AG09309 (cell line): ENCODE measurements at places on chromosomes 4 and X.

- no peak for DNase-seq
Observed at GRCh38 chr4:24511371-24512063, 72.8 kb downstream of the DHX15 start.

DNA sequence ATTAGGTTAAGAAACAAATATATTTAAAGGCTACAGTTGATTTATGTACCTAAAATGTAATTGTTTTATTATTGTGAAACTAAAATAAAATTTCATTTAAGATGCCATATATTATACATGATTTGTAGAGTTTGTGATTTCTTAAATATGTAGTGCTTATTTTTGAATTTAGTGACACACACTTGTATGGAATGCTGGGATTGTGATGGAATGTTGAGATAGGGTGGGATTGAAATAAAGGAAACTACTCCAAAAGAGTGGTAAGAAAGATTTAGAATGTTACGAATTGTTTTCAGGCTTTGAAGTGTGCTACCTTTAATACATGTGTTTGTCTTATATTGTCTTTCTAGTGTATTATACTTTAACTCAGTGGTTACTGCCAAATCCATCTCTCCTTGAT lies 330.3 kb upstream of the PITX2 start:
- no peak for DNase-seq

DNA sequence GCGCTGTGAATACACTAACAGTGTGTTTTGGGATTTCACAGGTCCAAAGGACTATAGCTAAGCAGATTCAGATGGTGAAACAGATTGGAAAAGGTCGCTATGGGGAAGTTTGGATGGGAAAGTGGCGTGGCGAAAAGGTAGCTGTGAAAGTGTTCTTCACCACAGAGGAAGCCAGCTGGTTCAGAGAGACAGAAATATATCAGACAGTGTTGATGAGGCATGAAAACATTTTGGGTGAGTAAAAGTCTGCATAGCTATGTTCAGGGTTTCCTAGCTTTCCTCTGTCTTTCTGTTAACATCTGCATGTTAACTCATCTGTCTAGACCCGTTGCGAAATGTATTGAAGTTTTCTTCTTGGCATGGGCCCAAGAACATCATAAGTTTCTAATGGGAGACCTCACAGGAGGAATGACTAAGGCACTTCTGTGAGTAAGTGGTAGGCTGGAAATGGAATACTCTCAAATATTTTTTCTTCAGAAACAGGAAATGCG lies 372.1 kb downstream of the BMPR1B start:
- peak; percentile 99 for DNase-seq

DNA sequence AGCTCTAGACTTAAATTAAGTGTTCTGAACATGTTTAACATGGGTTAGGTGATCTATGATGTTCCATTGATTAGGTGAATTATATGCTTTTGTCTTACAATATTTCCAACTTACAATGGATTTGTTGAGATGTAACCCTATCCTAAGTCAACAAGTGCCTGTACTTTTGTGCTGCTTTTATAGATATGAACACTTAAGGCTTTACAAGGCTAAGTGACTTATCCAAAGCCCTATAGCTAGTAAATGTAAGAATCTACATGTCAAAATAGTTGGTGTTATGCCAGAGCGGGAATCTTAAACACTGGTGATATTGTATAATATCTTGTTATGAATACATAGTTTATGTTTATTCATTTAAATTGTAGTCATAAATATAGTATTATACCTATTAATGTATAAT lies 1629.1 kb upstream of the IGFBP7 start:
- no peak for DNase-seq

DNA sequence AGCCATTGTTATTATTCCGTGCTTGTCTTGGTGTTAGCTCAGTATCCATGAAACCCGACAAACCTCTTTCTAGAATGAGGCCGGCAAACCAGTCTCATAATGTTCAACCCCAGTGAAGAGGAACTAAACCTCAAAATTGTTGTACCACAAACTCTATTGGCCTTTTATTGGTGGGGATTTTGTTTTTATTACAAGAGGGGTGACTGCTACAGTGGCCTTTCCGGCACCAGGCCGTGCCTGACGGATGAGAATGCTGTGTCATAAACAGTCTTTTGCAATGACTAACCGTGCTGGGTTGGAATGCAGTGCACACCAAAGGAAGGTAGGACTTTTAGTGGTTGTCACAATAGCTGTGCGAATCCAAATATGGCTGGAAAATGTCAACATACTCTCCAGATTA lies 60.8 kb downstream of the SHROOM2 start:
- peak; percentile 14 for DNase-seq

DNA sequence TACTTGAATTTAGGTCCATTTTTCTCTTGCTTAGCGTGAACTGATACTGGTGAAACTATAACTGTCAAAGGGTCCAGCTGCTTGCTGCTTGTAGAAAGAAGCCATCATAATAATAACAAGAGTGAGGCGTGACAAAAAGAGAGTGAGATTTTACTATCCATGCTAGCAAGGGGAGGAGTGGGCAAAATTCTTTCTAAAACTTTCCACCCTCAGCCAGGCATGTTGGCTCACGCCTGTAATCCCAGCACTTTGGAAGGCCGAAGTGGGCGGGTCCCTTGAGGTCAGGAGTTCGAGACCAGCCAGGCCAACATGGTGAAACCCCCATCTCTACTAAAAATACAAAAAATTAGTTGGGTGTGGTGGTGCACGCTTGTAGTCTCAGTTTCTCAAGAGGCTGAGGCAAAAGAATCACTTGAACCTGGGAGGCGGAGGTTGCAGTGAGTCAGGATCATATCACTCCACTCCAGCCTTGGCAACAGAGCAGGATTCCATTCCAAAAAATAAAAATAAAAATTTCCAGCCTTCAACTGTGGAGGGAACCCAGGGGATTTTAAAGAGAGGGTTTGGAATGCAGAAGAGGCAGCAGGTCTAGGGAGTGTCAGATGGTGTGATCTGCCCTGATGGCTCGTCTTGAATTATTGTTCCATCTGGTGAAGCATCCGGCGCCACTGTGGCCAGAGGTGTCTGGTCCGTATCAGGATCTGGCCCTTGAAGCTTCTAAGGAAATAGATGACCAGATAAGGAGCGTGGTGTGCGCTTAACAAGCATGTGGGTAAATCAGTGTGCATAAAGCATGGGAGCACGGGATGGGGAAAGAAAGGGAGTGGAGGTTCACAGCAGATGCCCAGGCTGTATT lies 51.8 kb downstream of the LRP2BP start:
- peak; percentile 33 for DNase-seq

DNA sequence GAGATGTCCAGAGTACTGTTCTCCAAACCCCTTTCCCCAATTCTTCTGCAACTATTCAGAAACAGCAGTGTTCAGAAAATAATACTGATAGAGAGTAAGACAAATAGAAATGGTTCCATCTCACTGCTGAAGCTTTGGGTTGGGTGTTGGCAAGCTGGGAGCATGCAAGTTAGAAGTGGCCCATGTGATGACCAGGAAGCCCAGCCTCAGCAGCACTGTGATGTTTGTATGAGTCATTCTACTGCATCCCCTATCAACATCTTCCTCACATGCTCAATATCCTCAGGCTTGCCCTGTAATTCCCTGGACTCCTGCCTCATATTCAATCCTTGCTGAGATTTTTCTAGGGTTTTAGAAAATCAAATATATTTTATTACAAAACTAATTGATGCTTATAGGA lies 96.5 kb downstream of the CHRDL1 start:
- DNase-seq, result no peak

- peak; percentile 79 for DNase-seq
Observed at GRCh38 chr4:15001869-15002658, at the start of gene CPEB2. CPEB2 (plus strand) TSS chr4:15002481; CDS start chr4:15002674, 193 bp downstream.

- DNase-seq, result no peak
Observed at GRCh38 chr4:7716010-7716721, 223.5 kb downstream of the AFAP1 start.

DNA sequence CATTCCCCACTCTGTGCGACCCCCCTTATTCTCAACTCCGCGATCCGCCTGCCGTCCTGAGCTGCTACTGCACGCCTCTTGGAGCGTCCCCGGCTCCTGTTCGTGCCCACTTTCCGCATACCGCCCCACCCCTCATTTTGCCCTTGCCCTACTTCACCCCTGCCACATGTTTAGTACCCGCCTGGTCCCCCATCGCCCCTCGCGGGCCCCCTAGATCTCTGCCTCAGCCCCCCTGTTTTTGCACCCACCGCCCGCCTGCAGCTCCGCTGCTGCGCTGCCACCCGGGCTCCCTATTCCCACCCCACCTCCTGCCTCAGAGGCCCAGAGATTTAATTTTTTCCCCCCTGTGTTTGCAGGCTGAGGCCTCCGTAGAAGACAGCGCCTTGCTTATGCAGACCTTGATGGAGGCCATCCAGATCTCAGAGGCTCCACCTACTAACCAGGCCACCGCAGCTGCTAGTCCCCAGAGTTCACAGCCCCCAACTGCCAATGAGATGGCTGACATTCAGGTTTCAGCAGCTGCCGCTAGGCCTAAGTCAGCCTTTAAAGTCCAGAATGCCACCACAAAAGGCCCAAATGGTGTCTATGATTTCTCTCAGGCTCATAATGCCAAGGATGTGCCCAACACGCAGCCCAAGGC lies 1.4 kb downstream of the MAGED1 start:
- no peak for DNase-seq

DNA sequence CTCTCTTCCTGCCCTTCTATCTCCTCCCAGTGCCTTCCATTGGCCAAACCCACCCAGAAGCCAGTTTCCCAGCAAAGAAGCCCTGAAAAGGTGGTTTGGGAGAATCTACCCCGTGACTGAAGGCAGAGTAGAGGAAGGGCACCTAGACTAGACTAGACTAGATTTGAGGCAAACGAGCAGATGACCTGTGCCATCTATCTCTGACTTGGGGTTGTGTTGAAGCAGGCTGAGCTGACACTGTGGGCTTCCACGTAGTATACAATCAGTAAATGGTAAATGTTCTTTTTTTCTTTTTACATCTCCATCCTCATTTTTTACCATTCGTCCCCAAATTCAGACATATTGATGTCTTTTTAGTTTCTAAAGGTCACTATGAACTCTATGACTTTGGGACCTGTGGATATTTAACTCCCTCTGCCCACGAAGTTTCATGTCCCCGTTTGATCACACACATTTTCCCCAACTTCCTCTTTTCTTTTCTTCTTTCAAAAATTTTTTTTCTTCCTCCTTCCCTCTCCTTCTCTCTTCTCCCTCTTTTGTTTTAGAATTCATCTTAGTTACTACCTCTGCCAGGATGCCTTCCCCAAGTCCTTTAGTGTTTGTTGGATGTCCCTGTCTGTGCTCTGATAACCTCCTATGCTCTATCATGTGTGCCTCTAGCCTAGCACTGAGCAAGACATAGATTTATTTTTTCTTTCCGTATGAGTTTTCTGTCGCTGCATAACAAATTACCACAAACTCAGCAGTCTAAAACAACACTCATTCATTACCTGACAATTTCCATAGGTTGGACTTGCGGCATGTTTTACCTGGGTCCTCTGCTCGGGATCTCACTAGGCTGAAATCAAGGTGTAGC lies 6.2 kb upstream of the AFF1 start:
- DNase-seq, result no peak

GRCh38 chr4:127604949-127605709 lies 27.6 kb upstream of the INTU start:
- no peak for DNase-seq

DNA sequence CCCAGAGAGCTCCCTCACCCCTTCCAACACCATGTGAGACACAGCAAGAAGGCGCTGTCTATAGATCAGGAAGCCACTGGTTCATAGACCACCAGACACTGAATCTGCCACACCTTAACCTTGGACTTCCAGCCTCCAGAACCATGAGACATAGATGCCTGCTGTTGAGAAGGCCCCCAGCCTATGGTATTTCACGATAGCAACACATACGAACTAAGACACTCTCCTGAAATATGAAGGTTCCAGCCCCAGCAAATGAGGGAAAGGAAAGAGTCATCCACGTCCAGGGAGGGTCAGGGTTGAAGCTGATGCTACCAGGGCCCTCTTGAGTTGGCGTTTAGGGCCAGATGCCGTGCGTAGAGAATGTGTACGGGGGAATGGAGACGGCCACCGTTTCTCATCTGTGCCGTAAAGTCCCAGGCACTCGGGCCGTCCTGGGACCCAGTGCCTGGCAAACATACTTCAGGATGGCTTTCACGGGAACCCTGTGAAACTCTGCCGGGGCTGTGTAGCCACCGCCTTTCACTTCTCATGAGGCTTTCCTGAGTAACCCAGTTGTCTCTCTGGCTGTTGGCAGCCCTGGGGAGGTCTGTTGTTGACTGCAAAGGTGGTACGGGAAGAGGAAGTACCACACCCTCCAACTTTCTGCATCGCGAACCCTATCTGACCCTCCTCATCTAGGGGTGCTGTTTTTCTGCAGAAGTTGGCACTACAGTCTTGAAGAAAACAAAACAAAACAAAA lies 17.7 kb upstream of the P2RY8 start:
- DNase-seq, result no peak

GRCh38 chr4:131584587-131584986 lies 1564.5 kb upstream of the PCDH10 start:
- DNase-seq, result no peak

DNA sequence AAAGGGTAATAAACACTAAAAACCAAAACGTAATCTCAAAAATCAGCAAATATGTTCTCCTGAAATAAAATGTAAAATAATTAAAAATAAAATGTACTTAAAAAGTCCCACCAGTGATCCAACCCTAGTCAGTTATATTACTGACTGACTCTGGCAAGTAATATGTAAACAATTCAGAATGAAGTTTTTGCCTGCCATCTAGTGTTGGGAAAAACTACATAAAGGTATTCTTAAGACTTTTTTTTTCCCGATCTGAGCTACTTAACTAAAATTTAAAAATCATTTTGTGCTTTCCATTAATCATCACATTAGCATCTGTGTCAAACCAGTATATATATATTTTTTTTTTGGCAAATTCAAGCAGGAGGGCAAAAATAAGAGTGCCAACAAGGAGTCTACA lies 24.0 kb downstream of the RCHY1 start:
- DNase-seq, result no peak

DNA sequence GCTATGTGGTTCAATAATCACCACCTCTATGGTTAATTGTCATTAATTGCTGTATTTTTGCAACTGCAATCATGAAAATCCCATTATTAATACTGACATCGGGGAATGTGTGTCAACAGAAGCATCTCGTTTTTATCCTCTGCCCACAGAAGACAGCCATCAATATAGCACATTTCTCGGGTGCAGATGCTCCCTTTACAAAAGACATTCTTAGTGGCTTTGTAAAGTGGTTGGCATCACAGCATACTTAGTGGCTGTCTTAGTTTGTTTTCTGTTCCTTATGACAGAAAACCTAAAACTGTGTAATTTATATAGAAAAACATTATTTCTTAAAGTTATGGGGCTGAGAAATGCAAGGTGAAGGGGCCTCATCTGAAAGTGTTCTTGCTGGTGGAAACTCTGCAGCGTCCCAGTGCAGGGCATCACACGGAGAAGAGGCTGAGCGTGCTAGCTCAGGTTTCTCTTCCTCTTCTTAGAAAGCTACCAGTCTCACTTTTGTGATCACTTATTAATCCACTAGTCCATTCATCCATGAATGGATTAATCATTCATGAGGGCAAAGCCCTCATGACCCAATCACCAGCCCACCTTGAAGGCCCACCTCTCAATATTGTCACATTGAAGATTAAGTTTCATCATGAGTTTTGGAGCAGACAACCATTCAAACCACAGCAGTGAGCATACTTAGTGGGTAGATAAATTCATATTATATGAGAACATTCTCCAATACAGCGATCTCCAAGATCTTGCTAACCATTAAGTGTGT lies 1067.7 kb upstream of the PABPC4L start:
- DNase-seq, result no peak
